Hindlimb muscle (tissue), 1 donor: ENCODE measurements at places on chromosomes 12 and 14. TPM values are rescaled to one million over a fixed set of nuclear protein-coding genes. Genes with fewer than 3 reads are reported as not detected.

DNA sequence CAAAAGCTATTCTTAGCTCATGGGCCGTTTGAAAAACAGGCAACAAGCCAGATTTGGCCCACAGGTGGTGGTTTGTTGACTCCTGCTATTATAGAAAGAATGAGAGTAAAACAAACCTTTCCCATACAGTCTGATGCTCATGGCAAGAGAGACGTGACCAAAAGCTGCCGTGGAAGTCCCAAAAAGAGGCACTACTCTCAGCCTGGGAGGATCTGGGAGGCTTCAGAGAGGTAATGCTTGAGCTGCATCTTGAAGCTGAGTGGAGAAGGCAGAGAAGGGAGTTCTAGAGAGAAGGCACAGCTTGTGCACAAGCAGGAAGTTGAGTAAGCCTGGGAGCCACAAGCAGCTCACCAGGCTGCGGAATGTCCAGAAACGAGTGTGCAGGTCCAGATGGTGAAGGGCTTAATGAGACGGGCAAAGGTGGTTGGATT lies 9.6 kb downstream of the PLXNC1 start:
- no peak for DNase-seq

- DNase-seq = no peak
These were observed 326.8 kb upstream of the RTL1 start for GRCh38 chr14:101230161-101230850.

DNA sequence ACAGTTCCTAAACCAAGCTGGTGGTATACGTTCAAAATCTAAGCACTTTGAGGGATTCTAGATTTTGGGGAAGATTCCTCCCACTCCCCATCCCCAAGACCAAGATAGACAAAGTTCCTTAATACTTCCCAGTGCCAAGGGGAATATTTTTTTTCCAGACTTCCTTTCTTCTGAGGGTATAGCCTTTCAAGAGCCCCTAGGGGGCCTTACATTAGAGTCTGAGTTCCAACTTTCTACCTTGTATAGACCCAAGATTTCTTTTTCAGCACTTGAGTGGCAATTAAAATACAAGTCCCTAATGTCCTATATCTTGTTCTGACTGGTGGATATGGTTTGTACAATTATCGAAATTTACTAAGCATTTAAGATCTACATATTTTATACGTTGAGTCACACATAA lies 28.7 kb upstream of the SOS2 start:
- DNase-seq = no peak

- DNase-seq = no peak
These were observed 936 bp downstream of the TFCP2 start for GRCh38 chr12:51171884-51172514.

- no peak for DNase-seq
These were observed 218.5 kb downstream of the NUAK1 start for GRCh38 chr12:105920161-105920684.

DNA sequence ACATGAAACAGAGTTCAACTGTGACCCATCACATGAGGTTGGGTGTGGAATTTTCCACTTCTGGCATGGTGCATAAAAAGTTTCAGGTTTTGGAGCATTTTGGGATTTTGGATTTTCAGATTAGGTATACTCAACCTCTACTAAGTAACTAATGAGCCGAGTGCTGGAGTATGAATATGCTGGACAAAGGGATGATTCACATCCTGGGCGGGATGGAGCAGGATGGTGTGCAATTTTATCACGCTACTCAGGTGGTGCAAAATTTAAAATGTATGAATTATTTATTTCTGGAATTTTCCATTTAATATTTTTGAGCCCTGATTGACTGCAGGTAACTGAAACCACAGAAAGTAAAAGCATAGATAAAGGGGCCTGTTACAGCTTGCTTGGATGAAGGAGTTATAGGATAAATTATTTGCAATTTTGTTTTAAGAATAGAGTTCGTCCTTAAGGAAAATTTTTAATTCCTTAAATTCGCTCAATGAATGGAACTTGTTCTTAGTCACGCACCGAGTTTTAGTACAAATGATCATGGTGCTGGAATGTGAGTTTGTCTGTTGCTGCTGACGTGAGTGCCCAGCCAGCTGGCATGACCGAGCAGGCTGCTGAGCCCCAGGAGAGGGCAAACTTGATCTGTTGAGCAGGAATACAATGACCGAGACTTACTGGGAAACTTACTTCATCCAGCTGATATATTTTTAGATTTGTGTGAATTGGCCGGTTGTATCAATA lies 176.3 kb downstream of the ESR2 start:
- DNase-seq = peak; percentile 49

- no peak for DNase-seq
These were observed 19.4 kb downstream of the AICDA start for GRCh38 chr12:8593246-8593645.

DNA sequence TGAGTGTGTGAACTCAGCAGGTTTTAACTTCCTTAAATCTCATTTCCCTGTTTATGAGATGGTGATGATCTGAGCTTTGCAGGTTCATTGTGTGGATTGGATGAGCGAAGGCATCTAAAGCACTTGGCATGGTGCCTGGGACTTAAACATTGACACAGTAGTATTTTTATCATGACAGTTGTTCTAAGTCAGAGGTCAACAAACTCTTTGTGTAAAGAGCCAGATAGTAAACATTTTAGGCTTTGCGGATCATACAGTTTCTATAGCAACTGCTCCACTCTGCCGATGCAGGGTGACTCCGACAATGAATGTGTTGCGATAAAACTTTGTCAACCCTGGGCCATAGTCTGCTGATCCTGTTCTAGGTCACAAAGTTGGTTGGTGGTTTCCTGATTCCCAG lies 25.2 kb downstream of the SLC24A4 start:
- DNase-seq = no peak

- DNase-seq = no peak
These were observed 623.5 kb downstream of the FLRT2 start for GRCh38 chr14:86153480-86153879.

GRCh38 chr12:125453751-125454150 lies 388.5 kb downstream of the AACS start:
- DNase-seq = no peak

DNA sequence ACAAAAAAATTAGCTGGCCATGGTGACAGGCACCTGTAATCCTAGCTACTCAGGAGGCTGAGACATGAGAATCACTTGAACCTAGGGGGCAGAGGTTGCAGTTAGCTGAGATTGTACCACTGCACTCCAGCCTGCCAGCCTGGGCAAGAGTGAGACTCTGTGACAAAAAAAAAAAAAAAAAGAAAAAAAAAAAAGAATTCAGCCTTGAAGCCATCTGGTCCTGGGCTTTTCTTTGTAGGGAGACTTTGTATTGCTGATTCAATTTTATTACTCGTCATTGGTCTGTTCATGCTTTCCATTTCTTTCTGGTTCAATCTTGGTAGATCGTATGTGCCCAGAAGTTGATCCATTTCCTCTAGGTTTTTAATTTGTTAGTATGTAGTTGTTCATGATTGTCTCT lies 243.1 kb downstream of the RAD51B start:
- DNase-seq = no peak

DNA sequence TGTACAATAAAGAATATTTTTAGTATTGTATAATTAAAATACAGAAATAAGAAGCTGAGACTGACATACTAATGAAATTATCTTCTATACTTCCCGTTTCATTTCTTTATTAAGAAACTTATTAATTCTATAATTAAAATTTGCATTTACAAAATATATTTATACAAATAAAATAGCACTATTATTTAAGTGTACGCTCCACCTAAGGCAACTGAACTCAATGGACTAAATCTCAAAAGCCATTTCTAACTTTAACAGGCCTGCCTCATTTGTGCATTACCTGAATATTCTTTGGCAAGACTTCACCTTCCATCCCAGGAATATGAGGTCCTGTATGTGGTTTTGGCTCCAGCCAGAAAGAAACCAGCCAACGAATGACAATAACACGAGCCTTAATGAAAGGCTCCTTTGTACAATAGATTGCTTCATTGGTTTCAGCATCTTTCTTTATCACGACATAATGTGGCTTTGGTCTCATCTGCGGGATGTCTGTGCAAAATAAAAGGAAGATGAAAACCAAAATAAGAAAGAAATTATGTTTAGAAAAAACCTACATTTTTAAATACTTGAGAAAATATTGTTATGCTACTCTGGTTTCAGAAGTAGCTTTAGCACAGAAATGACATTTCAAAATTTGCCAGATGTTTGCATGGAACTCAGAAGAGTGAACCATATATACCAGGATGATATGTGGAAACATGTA lies 58.7 kb downstream of the RALGAPA1 start:
- DNase-seq = no peak

DNA sequence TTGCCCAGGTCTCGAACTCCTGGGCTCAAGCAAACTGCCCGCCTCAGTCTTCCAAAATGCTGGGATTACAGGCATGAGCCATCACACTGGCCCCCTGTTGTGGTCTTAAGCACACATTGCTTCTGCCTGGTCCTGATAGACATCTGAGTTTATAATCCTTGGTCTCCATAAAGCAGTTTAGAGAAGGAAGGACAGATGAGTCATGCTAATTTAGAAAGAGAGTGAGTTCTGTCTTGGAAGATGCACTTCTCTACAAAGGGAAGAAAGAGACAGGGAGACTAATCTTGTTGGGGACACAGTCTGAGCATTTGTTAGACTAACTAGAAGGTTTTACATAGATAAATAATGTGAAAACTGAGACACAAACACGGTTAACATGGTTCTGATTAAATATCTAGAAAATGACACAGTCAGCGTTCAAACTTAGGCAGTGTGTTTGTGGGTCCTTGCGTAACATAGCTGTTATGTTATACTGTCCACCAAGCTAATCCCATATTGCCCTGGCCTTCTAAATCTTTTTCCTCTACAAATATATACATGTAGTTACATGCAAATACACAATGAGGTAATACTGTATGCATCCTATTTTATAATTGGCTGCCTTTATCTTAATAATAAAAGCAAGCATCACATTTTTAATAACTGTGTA lies 31.0 kb downstream of the SAMD4A start:
- no peak for DNase-seq

DNA sequence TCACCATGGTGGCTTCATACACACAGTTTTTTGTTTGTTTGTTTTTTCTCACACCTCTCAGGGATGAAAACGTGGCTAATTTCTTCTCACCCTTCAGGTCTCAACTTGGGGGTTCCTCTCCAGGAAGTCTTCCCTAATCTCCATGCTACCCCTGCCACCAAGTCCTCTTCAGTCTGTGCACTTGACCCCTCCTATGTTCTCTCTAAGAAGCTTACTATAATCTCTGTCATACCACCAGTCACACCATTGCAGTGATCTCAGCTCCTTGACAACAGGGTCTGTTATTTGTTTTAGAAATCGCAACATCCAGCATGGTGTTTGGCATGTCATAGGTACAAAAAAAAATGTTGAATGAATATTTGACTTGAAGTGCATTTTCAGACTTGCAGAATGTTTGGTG lies 83.4 kb downstream of the PRORP start:
- DNase-seq = no peak

DNA sequence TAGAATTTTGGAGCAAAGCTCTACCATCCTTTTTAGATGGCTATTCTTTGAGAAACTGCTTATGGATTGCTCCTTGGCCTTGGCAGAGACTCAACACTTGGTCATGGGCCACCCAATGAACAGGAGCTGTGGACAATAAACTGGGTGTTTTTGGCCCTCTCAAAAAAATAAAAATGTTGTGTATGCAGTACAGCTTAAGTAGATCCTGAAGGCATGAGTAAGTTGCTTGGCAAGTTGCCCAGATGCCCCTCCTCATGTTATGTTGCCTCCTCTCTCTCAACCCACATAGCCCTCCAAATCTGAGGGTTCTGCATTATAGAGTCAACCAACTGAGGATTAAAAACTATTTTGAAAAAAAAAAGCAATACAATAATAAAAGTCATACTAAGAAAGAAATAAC lies 124.9 kb downstream of the ATP23 start:
- DNase-seq = no peak

DNA sequence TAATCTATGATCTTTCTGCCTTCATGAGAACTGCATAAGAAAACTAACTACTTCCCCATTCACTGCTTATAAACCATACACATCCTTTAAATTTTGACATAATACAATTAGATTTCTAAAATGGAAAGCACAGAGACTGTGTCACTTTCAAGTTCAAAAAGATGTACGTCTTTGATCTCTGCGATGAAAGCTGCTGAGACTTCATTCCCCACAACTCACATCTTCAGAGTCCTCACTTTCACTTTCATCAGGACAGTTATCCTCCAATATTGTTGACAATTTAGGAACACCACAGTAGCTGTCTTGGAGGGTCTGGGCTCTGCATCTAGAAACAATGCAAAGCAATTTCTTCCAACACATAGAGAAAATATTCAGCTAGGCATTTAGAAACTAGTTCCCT lies 47.9 kb upstream of the KCNC2 start:
- DNase-seq = no peak

DNA sequence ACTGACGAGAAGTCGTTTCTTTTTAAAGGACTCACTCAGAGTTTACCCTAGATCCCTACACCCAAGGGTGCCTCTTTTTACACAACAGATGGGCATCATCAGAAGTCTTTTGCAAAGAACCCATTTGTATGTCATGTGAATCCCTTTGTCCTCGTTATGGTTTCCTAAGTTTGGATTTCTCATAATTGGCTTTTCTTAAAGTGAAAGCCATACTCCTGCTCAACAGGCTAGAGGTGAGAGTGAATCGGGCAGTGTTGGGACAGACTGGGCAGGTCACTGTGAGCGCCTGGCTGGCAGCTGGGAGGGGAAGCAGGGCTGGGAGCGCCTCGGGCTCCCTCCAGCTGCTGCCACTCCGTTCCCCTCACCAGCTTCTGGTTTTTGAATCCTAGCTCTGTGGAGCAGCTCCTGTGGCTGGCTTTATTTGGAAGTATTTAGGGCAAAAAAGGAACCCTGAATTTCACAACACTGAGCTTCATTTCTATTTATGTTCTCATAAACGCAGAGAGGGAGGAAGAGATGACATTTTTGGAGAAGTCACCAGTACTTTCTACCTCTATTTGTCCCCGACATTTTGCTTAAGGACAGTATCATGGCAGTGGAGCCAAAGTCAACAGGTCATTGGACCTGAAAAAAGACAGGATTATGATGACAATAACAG lies 63.8 kb upstream of the ACTN1 start:
- DNase-seq = no peak

GRCh38 chr12:29991924-29992323 lies 208.2 kb upstream of the TMTC1 start:
- no peak for DNase-seq

GRCh38 chr14:106831322-106831720 lies 1304.9 kb downstream of the TMEM121 start:
- DNase-seq = no peak

CELA1 gene
- polyA plus RNA-seq = not detected

NR4A1 gene
- 32.8 TPM for polyA plus RNA-seq

NTS gene
- 0.74 TPM for polyA plus RNA-seq
